CD4-positive, alpha-beta T cell treated with Interleukin-10 for 1 hour (primary cell): ENCODE measurements at places on chromosomes 5 and 9.

DNA sequence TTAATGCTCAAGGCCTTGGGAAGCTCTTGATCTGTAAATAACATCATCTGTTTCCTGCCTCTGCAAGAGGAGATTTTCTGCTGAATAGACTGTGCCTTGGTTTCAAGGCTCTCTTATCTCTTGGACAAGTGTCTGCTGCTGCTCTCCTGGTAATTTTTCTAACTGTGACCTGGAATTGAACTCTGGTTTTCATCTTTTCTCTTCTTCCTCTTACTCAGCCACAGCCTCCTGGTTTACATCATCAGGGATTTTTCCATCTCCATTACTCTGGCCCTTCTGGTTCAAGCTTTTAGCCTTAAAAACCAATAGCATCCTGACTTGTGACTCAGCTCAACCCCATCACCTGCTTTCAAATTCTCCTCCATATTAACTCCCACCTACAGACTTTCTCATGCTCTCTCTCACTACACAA, 49.6 kb upstream of the ITGA1 start:
- no peak for DNase-seq

GRCh38 chr5:158701007-158701391, 398.7 kb downstream of the EBF1 start:
- no peak for DNase-seq

GRCh38 chr5:78777901-78778300, 129.3 kb upstream of the LHFPL2 start:
- DNase-seq: no peak

DNA sequence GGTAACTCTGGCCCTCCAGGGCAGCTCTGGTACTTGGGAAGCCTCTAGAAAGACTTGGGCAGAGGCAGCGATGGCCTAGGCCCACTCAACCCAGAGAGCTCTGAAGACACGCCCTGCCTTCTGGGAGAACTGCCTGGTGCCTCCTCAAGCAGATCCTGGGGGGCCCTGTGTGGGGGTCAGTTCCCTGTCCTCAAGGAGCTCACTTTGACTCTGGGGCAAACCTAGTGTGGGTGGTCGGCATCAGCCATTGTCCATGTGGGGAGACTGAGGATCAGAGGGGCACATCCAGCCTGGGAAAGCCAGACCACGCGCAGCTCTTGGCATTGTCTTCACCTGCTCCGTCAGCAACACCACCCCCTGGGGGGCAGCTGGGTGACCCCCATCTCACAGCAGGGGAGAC, 28.0 kb downstream of the ABO start:
- DNase-seq: no peak

DNA sequence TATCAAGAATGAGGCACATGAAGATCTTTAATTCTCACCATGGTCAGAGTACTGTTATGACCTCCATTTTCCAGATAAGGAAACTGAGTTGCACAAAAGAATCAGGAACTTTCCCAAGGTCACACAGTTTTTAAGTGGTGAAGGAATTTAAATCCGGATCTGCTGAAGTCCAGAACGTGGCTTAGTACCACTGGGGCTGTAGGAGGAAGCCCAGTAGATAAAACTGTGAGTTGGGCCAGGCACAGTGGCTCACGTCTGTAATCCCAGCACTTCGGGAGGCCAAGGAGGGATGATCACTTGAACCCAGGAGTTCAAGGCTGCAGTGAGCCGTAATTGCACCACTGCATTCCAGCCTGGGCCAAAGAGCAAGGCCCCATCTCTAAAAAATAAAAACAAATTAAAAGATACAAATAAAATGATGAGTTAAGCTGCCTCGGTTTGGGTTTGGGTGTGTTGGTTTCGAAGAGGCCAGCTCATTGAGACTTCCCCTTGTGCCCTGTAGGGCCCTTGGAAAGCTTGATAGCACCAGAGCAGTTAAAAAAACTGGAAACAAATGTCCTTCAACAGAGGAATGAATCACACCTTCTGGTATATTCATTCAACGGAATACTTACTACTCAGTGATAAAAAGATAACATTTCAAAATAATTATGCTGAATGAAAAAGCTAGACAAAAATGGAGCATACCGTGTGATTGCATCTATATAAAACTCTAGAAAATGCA, 20.1 kb downstream of the ATOX1 start:
- DNase-seq: no peak

DNA sequence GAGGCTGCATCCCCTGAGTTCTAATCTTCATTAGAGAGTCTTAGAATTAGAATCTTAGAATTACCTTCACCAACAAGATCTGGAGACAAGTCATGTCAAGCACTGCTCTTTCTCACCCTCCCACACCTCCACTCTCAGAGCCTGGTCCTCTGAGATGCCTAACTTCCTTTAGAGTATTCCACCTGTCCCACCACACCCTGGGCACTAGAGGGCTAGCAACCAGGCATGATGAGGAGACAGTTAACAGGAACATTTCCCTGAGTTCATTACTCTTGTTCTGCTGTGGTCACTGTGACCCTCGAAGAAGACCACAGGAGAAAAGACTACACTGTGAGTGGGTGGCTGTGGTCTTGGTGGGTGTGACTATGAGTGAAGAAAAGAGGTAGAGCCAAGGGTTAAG, 25.2 kb upstream of the MAP1B start:
- DNase-seq: no peak

GRCh38 chr9:37920471-37921167, 16.7 kb upstream of the SLC25A51 start:
- peak; percentile 21 for DNase-seq

GRCh38 chr9:20594608-20595007, 27.7 kb downstream of the MLLT3 start:
- DNase-seq: no peak

GRCh38 chr5:159444441-159445082, 114.3 kb upstream of the IL12B start:
- DNase-seq: peak; percentile 55

DNA sequence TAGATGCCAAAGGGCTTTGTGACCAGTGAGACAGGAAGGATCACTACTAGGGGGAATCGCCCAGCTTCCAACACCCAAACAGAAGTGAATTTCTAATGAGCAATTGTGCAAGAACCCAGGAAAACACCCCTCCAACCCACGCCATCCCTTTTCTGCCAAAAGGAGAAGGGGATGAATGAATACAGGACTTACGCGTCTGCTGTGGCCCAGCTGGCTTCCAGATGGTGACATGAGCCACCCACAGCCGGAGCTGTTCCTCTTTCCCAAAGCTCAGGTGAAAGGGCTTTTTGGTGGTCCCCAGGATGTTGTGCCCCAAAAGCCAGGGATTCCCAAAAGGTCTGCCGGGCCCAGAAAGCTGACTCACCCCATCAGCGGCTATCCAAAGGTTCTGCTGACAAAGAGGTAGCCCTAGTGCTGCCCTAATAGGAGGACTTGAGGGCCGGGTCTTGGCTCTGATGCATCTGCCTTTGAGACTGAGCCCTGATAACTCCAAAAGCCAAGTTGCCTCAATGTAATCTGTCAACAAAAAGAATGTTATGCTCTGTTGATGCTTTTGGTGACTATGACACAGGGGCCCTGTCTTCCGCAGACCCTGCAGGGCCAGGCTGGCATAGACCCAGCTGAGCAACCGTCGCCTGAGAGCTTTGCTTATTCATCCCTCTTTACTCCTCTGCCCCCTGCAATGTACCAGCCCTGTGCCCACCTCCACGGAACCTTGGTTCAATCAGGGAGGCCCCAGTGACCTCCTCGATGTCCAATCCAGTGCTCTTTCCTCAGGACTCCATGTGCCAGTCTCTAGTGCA, 14.5 kb downstream of the GSN start:
- DNase-seq: no peak

GRCh38 chr9:33884856-33885701, 68.1 kb downstream of the UBE2R2 start:
- DNase-seq: no peak

GRCh38 chr9:129712634-129713401, 40.0 kb downstream of the PTGES start:
- DNase-seq: no peak

DNA sequence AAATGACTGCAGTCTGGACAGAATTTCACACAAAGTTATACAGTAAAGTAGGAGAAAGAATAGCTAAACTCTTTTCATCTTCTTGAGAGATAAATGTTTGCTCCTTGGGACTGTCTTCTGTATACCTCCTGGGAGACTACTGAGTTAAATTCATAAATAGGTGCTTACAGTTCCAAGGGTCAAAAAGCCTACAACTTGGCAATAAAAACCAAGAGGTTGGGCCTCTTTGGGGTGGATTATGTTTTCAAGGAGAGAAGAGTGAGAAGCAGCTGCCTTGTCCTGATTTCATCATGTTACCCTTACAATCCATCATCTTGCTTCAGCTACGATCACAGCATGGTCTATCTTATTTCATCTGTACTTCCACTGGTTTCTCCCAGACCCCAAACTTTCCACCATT, 213.2 kb upstream of the RPS23 start:
- DNase-seq: no peak

DNA sequence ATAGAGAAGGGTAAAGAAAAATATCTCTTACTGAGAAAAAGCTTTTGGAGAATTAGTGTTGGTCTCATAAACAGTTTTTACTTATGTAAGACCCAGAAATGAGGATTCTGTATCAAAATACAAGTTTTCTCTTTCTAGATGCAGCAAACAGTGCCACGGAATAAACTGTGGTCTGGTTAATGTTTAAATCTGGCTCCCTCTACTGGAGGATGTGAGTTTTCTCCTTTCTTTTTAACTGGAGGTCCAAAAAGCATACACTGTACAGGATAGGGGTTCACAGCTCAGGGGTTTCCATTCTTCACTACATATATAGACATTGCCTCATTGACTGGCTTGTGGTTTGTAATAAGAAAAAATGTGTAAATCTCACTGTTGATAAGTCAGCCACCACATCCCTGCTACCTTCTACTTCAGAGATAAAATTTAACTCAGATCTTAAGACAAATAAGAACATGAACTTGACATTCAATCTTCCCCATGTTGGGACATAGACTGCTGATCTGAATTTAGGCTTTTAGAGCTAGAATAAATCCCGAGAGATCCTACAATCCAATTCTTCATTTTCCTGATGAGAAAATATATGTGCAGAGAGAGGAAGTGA, 98.9 kb downstream of the CFAP95 start:
- DNase-seq: peak; percentile 46

DNA sequence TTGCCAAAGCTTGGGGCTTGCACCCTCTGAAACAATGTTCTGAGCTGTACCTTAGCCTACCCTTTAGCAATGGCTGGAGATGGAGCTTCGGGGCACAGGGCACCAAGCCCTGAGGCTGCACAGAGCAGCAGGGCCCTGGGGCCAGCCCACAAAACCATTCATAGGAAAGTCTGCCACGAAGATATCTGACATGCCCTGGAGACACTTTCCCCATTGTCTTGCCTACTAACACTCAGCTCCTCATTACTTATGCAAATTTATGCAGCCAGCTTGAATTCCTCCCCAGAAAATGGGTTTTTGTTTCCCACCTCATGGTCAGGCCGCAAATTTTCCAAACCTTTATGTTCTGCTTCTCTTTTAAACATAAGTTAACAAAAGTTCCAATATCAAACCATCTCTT, 105.7 kb downstream of the DTWD2 start:
- DNase-seq: no peak

DNA sequence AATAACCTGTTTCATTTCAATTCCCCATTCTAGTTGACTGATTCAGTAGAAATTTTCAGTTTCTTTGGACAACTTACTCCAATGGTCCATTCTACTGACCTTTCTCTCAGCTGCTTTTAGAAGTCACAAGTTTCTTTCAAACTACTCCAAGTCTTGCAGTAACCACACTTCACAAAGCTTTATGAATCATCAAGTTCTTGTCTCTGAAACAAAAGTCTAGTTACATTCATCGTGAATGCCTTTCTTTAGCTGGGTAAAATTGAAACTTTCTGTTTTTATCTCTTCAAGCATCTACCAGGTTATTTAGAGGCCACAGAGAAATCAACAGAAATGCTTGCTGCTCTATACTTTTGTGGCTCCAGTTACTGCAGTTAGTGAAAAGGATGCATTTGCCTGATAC, 405.4 kb downstream of the TMEM232 start:
- DNase-seq: no peak

- DNase-seq: no peak
Measured at GRCh38 chr5:136242611-136243010, 49.6 kb upstream of the SMIM32 start.

DNA sequence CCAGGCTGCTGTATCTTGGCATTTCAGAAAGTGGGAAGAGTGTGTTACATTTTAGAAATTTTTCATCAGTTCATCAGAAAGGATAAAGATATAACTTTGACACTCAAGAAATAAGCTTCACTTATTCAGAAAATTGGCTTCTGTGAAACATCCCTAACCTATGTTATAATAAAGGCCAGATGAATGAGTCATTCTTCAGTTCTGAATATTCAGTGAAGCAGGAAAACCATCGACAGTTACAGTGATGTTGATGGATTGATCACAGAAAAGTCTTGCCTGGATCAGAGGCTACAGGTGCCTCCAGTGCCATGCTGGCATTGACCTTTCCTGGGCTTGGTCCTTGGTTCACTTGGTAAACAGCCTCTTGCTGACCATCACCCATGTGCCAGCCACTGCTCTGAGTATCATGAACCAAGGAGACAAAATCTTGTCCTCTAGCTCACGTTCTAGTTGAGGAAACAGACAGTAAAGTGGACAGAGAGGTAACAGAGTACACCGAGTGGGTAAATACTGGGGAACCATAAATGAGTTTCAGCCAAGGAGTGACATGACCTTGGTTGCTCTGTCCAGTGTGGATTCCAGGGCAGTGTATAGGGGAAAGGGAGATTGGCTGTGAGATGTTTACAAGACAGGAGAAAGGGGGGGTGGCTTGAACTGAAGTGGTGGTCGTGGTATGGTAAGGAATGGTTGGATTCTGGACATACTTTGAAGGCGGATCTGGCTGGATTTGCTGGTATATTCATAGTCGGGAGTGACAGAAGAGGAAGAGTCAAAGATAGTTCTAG, 98.6 kb downstream of the AMBP start:
- no peak for DNase-seq

- DNase-seq: peak; percentile 44
Measured at GRCh38 chr9:92965061-92965758, 17.9 kb downstream of the FGD3 start.

DNA sequence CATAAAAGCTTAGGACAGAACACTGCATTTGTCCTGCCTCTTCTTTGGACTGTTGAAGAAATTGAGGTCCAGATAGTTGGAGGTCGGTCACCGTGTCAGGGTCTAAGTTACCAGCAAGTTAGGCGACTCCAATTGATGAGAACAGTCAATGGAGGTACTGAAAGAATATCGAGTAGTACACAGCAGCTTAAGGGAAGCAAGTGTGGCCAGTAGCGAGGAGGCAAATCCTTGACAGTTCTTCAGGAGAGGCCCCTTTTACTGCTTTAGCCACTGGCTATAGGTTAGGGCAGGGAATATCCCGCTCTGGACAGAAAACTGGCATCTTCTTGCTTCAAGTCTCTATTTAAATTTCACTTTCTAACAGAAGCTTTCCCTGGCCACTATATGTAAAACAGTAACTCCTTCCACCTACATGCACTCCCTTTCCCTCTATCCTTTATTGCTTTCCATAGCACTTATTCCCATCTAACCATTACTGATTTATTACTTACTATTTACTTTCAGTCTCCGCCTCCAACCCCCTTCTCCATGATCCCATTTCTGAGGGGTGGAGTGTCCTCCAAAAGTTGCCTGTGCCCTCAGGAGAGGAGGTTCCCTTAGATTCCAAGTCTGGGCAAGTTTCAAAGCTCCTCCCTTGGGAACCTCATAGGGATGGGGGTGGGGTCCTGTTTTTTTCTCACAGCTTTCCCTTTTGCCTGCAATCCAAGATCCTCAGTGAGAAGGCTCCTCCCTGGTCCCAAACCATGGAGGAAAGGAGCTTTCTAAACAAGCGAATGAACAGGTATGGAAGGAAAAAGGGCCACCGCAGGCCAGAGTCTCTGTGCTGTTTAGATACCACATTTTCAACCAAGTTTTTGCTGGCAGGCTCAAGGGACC, 4.1 kb upstream of the PRDM6 start:
- no peak for DNase-seq
